ENCODE measurements at places on chromosomes 11 and 22. TPM values are rescaled to one million over a fixed set of nuclear protein-coding genes. Genes with fewer than 3 reads are reported as not detected.

GRCh38 chr11:59839615-59840014 is 5.7 kb downstream of the CBLIF start:
- no peak for DNase-seq

- DNase-seq: no peak
Measured at GRCh38 chr11:94169516-94169915, 40.9 kb downstream of the PANX1 start.

DNA sequence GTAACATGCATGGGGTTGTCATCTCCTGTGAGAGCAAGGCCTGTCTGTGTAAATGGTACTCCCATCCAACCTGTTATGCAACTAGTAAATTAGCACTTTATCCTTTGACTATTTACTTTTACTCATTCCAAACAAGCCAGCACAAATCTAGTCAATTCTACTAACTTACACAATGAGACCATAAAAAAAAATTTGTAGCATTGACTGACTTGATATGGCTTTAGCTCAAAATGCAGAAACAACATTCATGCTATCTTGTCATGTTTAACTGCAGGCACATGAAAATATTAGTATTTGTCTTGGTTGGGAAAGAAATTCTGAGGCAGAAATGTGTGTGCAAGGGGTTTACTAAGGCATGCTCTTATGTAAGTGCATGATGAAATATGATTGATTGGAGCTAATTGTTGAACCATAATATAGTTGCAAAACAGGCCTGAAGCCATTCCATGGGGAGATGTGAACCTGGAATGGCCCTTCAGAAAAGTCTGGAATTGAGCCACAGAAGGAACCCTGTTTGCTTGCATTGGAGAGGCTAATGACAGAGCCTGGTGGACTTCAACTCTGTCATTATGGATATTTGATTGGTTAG is 2.5 kb downstream of the SLC22A25 start:
- no peak for DNase-seq

DNA sequence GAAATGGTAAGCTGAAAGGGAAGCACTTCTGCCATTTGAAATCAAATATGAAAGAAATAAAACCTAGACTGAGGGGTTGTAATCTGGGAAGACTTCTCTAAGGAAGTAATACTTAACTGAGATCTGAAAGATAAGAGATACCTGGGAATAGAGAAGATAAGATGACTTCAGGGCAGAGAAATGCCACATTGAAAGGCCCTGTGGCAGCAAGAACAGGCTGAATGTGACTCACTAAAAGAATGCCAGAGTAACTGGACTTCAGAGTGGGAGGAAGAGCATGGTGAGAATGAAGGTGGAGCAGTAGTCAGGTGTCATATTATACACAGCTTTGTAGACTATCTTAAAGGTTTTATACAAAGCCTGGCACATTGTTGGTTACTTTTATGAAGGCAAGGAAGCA is 17.6 kb downstream of the CALCA start:
- DNase-seq: no peak

DNA sequence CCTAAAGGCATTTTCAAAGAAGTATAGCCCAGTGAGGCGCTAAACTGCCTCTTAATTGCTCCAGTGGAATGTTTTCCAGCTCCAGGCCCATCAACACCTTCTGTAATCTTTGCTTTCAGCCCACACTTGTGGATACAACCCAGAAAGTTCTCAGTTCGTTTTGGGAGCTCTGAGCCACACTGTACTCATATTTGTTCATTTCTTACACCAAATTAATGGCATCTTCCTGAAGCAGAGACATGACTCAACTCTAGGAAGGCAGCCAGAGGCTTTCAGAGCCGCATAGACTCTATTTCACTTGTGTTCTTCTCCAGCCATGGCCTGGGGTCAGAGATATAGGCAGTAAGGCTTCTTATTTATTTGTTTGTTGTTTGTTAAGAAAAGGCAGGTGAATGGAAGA is 175.5 kb upstream of the NCAM1 start:
- DNase-seq: no peak

GRCh38 chr22:44102856-44103255 is 77.9 kb upstream of the PARVG start:
- DNase-seq: no peak

- no peak for DNase-seq
Measured at GRCh38 chr11:92857407-92857806, 112.0 kb upstream of the MTNR1B start.

- DNase-seq: peak; percentile 27
Measured at GRCh38 chr11:72589802-72590761, 84.1 kb downstream of the PDE2A start.

DNA sequence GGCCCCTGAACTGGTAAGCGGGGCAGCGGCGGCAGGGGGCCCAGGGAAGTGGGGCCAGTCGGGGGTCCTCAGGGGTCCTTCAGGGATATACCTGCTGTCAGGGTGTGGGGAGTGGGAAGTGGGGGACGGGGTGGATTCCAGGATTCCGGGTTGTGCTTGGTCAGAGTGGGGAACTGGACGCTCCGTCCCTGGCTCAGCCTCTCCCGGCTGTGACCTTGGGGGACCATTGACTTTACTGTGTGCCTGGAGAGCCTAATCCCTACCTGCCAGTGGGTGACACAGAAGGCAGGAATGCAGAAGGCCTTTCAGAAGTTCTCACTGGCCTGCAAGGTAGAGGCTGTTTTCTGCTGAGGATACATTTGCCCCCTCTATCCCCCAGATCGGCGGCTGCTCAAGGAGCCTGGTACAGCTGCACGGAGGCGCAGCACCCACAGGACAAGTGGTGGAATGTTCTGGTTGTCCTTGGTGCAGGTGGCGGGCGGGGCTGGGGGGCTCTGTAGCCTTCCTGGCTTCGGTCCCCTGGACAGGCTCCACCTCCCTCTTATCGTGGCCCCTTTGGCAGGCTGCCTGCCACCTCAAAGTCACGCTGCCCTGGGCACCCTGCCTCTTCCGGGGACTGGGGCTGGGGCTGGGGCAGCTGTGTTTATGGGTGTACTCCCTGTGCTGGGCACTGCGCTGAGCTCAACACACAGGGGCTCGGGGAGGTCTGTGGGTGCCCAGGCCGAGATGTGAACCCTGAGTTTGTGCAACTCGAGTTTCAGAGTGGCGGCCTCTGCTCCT is 18.4 kb downstream of the KCNQ1 start:
- no peak for DNase-seq

Gene RBMXL2
- 0.14 TPM for total RNA-seq

Gene A4GALT
- total RNA-seq: not detected

Gene APOL4
- not detected for total RNA-seq

Gene ANKK1
- total RNA-seq: 1.6 TPM

Gene MOGAT2
- total RNA-seq: not detected

Gene RAB39A
- not detected for total RNA-seq

Gene FDXACB1
- total RNA-seq: 3.4 TPM

Gene ESRRA
- total RNA-seq: 10.9 TPM
